ENCODE measurements at places on chromosomes 2 and 18.

GRCh38 chr2:162267496-162267895, 24.3 kb upstream of the FAP start:
- DNase-seq: no peak

DNA sequence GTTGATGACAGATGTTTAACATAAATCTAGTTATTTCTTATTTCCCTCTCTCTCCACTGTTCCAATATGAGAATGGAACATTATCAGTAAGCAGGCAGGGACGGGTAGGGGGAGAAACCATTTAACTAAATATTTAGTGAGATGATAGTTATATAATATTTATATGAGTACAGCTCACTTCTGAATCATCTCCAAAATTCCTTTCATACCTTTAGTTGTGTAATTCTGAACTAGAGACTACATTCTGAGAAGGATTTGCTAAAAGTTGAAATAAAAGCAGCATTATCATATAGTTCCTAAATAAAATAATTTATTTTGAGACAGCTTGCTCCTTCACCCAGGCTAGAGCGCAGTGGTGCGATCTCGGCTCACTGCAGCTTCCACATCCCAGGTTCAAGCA, 41.4 kb downstream of the B4GALT6 start:
- no peak for DNase-seq

DNA sequence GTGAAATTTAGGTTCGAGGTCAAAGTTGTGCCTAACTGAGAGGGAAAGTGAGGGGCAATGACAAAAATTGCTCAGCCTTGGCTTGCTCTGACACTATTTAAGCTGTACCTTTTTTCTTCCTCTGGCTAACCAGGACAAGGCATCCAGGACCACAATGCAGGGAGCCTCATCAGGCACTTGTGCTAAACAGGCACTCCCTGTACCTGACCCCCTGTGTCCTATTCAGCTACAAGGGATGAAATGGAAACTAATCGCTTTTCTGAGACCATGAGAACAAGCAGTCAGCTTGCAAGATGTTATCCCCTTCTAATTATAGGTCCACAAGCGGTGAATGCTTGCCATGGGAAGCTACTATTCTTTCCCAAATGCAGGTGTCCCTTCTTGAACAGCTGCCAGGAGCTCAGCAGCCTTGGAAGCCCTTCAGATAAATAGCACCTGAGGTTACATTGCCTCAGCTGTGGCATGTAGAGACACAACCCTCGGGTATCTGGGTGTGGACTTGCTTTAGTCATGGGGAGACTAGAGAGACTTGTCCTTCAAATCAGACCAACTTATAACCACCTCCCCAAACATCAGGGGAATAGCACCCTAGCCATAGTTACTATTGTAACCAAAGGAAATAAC, 19.1 kb upstream of the ITGA6 start:
- no peak for DNase-seq

- DNase-seq: no peak
Measured at GRCh38 chr18:63236406-63236805, 83.2 kb downstream of the BCL2 start.

DNA sequence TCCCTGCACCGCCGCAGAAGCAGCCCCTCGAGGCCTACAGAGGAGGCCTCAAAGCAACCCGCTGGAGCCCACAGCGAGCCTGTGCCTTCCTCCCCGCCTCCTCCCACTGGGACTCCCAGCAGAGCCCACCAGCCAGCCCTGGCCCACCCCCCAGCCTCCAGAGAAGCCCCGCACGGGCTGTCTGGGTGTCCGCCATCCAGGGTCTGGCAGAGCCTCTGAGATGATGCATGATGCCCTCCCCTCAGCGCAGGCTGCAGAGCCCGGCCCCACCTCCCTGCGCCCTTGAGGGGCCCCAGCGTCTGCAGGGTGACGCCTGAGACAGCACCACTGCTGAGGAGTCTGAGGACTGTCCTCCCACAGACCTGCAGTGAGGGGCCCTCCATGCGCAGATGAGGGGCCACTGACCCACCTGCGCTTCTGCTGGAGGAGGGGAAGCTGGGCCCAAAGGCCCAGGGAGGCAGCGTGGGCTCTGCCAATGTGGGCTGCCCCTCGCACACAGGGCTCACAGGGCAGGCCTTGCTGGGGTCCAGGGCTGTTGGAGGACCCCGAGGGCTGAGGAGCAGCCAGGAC, 31.2 kb downstream of the GPC1 start:
- DNase-seq: no peak

GRCh38 chr18:54250846-54251261, 18.5 kb upstream of the POLI start:
- peak; percentile 29 for DNase-seq

DNA sequence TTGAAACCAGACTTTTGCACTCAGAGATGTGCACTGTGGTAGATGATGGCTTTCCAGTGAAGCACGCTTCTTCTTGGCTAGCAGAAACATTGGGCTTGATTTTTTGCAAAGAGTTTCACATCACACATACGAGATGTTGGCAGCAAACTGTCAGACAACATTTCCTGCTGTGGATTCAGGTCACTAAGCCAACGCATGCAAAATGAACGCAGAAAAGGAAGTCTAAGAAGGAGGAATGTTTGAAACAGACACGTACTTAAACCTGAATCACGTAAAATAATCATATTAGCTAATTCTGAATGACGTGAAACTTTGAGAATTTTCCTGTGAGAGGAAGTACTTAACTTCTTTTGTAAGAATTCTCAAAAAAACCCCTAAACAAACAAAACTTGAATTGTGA, 88.1 kb downstream of the EPB41L3 start:
- no peak for DNase-seq

GRCh38 chr2:117714110-117714509, 100.4 kb upstream of the DDX18 start:
- no peak for DNase-seq

- DNase-seq: no peak
Measured at GRCh38 chr2:48450256-48450655, 79.7 kb upstream of the STON1 start.

- DNase-seq: peak; percentile 35
Measured at GRCh38 chr2:70977605-70978205, 725 bp upstream of the ANKRD53 start.

- DNase-seq: no peak
Measured at GRCh38 chr2:95043300-95044093, 18.0 kb downstream of the MAL start.

GRCh38 chr2:735670-736218, 58.5 kb upstream of the TMEM18 start:
- DNase-seq: no peak

- peak; percentile 85 for DNase-seq
Measured at GRCh38 chr2:33272001-33272400, 204.4 kb upstream of the RASGRP3 start.

DNA sequence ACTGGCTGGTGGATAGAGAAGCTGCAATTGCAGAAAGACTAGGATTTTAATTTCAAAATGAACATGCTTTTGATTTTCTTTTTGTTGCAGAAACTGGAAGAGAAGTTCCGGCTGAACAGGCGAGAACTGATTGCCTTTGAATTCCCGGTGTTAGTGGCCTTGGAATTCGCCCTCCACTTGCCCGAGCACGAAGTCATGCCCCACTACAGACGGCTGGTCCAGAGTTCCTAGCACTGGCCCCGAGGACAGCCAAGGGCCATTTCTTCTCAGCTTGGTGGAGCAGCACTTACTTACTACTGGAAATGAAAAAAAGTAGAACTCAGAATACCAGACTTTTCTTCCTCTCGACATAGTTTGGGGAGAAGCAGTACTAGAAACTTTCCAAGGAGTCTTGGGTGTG, 121.9 kb downstream of the CABLES1 start:
- no peak for DNase-seq

DNA sequence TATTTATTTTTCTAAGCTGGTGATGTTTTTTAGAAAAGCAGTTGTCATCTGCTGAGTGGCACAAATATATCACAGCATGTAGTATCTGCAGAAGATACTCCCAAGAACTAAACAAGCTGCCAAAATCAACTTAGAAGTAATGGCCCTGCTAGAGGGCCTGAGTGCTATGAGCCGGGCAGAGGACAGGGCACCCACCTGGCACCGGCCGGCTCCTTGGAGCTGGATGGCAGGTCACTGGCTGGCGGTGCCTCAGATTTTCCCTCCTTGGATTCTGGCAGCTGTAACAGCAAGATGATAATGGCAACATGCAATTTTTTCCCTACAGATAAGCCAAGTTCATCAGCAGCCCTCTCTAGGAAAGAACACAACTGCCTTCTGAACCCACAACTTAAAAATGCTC, 79.7 kb downstream of the EMILIN2 start:
- DNase-seq: no peak

- DNase-seq: no peak
Measured at GRCh38 chr2:148305476-148305875, 284.6 kb downstream of the MBD5 start.

- no peak for DNase-seq
Measured at GRCh38 chr2:88597168-88597567, 30.1 kb downstream of the EIF2AK3 start.

GRCh38 chr2:217105733-217106649, 246.1 kb upstream of the TNP1 start:
- DNase-seq: peak; percentile 63

- DNase-seq: no peak
Measured at GRCh38 chr2:83990636-83991035, 468.4 kb downstream of the SUCLG1 start.

DNA sequence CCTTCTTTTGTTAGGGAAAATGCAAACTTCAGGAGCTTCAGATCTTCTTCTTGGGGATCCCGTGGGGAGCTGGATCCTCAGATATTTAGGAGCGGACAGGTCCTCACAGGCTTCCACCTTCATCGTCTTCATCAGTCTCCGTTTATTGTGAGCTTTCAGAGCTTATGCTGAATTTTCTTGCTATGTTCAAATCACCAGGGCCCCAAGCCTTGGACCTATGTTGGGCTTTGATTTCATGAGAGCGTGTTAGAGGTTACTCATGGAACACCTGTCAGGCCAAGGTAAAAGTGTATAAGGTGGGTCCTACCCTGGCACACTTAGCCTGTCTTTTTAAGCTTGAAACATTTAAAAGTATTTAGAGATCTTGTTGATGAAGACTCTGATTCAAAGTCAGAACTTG, 212.9 kb downstream of the FAM210A start:
- DNase-seq: no peak

- DNase-seq: no peak
Measured at GRCh38 chr2:215711471-215712034, 275.7 kb upstream of the FN1 start.

DNA sequence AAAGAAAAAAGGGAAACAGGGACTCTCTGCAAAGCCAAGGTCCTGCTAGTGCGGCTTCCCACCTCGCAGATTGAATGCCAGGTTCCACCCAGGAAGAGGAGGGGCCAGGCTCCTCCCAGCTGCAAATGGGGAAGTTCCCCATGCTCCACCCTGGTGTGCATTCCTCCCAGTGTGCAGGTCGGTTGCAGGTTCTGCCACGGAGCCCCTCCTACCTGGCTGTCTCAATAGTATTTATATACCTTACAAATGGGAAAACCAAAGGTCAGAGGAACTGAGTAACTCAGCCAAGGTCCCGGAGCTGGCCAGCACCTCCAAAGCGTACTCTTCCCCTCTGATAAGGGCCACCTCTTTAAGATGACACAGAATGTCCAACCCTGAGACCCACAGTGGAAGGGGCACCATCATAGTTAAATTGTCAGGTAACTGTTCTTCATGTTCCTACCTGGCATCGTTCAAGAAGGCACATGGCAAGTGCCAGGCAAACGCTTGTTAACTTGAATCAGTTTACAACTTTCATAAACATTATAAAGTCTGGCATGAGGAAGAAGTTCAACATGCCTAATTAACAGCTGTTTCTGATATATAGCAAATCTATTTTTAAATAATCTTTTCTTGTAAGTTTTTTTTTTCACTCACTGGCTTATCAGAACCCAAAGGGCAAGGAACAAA, 35.5 kb downstream of the POU3F3 start:
- no peak for DNase-seq

DNA sequence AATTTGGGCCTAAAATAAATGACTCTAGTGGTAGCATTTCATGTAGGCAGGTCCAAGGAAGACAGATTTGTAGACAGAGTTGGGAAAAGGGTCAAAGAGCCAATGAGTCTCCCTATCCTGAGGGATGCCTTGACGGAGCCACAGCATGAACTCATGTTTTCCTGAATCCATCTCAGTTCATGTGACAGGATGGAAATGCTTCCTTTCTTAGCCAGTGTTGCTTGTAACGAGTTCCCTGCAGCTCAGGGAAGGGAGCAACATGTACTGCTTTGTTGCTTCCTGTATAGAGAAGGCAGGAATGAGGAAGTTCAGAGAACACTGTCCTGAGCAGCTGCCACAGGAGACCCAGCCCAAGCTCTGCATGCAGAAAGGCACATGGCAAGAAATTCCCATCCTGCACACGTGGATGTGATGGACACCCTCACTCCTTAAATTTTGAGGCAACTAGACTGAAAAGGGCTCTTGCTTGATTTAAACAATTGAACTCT, 27.9 kb downstream of the TMEM17 start:
- DNase-seq: no peak

DNA sequence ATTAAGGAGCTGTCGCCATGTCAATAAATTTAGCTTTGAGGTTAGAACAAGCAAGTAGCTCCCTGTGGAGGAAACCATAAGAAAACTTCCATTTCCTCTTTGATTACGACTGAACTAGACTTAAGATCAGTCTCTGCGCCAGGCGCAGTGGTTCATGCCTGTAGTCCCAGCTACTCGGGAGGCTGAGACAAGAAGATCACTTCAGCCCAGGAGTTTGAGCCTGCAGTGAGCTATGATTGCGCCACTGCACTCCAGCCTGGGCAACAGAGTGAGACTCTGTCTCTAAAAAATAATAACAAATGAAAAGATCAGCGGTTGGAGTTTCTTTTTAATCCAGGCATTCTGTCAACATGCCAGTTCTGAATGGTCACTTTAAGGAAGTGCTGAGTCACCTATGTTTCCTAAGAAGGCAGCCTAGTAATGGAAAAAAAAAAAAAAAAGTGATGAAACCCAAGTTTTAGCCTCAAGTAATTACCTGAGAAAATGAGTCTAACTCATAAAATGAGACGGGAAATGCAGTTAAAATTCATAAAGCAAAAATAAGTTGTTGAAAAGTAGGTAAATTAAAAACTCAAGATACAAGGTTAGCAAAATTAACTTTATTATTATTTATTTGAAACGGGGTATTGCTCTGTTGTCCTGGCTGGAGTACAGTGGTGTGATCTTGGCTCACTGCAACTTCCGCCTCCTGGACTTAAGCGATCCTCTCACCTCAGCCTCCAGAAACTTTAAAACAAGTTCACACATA, 10.2 kb downstream of the C18orf32 start:
- DNase-seq: no peak

GRCh38 chr2:205833864-205834263, 151.6 kb downstream of the NRP2 start:
- DNase-seq: no peak
